ENCODE measurements at places on chromosomes 13 and 19. TPM values are rescaled to one million over a fixed set of nuclear protein-coding genes. Genes with fewer than 3 reads are reported as not detected.

CEACAM20 gene
- not detected for total RNA-seq

TCF3 gene
- total RNA-seq = 102 TPM

CRLF1 gene
- total RNA-seq = not detected

RASIP1 gene
- total RNA-seq = not detected

RETN gene
- 4.8 TPM for total RNA-seq
